ENCODE measurements at places on chromosomes 13 and 19.
A peak's percentile ranks its signal among the peaks of the same experiment; 100 is the strongest.

DNA sequence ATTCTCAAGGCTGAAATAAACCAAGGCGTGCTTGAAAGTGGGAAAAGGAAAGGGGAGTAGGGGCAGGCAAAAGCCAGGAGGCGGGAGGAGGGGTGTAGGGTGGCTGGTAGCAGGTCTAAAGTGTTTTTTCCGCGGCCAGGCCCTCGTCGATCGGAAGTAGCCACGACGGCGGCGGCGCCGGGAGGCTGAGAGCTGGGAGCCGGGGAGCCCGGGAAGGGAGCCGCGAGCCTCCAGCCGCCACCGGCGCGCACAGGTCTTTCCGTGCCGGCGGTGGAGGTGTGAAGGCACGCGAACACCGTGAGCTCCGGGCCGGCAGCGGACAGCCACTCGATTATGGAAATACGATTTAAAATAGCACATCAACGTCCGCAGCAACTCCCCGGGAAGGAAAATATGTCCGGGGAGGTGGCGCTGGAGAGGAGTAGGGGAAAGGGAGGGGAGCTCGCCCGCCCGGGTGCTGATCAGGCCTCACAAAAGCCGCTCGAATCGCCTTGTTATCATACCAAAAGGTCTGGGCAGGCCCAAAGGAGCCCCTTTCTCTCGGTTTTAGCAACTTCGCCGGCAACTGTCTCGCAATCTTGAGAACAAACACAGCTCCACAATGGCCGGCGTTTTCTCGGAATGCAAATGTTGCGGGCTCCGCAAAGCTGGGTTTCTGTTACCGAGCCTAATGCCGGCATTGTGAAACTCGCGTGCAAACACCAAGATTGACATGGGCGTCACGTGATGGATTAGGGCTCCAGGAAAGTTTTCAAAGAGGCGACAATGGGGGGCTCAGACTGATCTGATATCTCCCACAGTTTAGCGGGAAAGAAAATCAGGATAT lies 2.9 kb upstream of the PCDH8 start:
- DNase-seq, result peak; percentile 69

- DNase-seq, result no peak
Measured at GRCh38 chr19:34256835-34257558, 2.6 kb downstream of the GARRE1 start.

GRCh38 chr19:55801416-55801815 lies 30.4 kb downstream of the NLRP11 start:
- DNase-seq, result no peak

- no peak for DNase-seq
Measured at GRCh38 chr19:30001791-30002190, 59.8 kb downstream of the URI1 start.

- no peak for DNase-seq
Measured at GRCh38 chr13:40082639-40083038, 427.2 kb downstream of the COG6 start.

DNA sequence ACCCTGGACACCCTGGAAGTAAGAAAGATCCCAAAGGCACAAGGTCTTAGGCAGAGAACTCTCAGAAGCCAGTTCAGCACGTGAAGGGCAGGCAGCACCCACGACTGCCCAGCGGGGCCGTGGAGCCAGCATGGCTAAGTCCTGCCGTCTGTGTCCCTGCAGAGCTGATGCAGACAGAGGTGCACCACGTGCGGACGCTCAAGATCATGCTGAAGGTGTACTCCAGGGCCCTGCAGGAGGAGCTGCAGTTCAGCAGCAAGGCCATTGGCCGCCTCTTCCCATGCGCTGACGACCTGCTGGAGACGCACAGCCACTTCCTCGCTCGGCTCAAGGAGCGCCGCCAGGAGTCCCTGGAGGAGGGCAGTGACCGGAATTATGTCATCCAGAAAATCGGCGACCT lies 44.8 kb downstream of the PEX11G start:
- no peak for DNase-seq

- DNase-seq, result no peak
Measured at GRCh38 chr13:82571653-82572052, 1310.6 kb downstream of the SLITRK1 start.

DNA sequence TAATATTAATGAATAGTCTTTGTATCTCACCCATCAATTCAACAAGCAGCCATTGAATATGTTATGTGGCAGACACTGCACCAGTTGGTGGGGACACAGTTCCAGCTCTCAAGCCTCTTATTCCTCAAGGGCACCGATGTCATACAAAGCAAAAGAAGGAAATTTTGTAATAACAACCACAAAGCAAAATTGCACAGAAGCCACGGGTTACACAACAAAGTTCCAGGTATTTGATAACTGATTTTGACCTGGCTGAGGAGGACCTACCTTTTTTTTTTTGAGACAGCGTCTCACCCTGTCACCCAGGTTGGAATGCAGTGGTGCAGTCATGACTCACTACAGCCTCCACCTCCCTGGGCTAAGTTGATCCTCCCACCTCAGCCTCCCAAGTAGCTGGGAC lies 266.7 kb downstream of the FOXO1 start:
- DNase-seq, result no peak

DNA sequence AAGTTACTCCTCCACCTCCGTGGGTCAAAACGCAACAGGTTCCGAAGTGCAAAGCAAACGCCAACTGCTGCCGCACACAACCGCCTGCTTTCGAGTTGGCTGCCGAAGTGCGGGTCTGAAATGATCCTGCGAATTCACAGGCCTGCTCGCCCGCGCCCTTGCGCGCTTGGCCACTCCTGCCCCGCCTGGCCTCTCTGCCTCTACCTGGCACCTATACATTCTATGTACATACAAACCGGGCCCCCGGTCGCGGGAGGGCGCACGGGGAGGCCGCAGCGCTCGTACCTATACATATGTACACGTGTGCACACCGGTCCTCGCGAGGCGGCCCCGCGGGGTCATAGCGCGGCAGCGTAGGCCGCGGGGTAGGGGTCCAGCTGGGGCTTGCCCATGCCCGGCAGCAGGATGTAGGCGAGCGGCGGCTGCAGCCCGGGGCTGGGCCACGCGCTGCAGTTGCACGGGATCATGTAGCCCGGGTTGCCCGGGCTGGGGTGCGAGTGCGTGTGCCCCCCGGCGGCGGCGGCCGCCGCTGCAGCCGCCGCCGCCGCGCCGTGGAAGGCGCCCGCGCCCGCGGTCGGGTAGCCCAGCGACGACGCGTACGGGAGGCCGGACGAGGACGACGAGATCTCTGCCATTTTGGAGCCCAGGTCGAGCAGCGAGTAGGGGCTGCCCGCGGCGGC lies 1.3 kb downstream of the SOX21 start:
- DNase-seq, result peak; percentile 77

DNA sequence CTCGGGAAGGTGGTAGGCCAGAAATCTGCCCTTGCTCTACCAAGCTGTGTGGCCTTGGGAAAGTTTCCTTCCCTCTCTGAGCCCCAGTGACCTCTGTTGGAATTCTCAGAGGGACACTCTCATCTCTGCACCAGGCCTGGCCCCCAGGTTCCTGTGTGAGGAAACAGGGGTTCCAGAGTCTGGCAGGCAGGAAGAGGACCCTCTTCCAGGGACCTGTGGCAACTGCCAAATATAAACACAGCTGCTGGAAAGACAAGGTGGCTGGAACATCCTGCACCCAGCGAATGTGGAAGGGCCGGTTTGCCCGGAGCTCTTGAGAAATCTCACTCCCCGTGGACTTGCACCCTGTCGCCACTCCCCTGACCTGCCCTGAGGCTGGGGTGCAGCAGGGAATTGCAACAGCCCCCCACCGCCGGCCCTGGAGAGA lies 52.8 kb downstream of the GADD45B start:
- no peak for DNase-seq

- DNase-seq, result no peak
Measured at GRCh38 chr19:875265-875879, 15.9 kb downstream of the CFD start.

- DNase-seq, result no peak
Measured at GRCh38 chr19:57165846-57166245, 1.4 kb downstream of the DUXA start.

- DNase-seq, result no peak
Measured at GRCh38 chr13:26220575-26220974, 1.5 kb downstream of the RNF6 start.

- peak; percentile 81 for DNase-seq
Measured at GRCh38 chr19:53537521-53538377, at the start of gene ZNF331. Gene ZNF331 (plus strand): TSS chr19:53538145. CDS start chr19:53569377, 31,232 bp downstream.

GRCh38 chr13:53090461-53090860 lies 61.8 kb downstream of the OLFM4 start:
- no peak for DNase-seq

DNA sequence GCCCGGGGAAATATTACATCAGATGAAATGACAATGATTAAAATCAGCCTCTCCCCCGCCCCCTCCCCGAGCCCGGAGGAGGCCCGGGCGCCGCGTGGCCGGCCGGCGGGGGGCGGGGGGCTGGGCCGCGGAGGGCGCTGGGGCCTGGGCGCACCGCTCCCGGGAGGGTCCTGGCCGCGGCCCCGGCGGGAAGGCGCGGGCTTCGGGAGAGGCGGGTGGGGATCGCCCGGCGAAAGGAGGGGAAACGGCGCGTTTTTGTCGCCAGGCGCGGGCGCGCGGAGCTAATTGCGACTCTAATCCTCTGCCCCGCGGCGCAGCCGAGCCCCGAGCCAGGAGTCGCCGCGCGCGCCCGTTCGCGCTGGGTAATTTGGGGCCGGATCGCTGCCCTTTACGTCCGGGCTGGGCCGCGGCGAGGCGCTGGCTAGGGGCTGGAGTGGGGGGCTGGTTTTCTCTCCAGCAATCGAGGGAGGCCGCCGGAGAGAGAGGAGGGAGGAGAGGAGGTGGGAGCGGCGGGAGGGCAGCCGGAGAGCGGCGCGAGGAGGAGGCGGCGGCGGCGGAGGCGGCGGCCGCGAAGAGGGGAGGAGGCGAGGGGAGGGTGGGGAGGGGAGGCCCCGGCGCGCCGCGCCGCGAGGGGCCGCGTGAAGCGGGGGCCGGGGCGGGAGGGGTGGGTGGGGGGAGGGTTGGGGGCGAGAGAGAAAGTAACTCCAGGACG lies at the start of gene KCTD15:
TSS of gene KCTD15 (plus strand) at position 707 of the 712 bp plus-strand sequence. CDS start 3,585 bp downstream, outside the sequence.
- DNase-seq, result no peak

DNA sequence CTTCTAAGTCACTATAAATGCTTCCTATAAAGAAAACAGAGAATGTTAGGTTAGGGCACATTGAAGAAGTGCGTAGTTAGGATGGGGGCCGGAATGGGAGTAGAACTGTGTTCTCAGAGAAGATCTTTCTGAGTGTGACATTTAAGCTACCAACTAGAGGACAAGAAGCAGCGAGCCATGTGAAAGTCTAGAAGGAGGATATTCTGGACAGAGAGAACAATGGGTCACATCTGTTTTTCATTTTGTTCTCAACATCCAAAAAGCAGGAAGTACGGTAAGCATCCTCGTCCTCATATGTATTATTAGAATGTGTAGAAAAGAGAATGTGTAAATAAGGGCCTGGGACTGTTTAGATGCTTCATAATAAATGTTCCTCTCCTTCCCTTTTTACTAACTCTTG lies 44.5 kb upstream of the PARP4 start:
- no peak for DNase-seq

Data from GM20000 (cell line).